T47D (cell line): ENCODE measurements at places on chromosomes 12 and 14.

DNA sequence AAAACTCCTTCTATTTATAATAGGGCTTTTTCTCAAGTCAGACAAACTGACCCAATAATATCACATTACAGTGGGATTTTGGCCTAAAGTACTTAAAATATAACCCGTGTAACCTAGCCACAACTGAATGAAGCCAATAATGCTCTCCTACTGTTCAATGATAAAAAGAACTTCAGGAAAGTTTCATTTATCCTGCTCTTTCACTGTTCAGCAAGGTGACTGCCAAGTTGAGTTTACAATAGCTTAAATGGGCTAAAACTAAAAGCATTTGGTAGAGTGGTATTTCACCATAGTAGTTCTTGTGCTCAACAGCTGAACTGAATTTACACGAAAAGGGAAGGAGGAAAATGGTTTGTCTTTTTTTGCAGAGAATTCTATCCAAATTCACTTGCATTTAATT, 49.8 kb downstream of the CNTN1 start:
- no peak for DNase-seq

DNA sequence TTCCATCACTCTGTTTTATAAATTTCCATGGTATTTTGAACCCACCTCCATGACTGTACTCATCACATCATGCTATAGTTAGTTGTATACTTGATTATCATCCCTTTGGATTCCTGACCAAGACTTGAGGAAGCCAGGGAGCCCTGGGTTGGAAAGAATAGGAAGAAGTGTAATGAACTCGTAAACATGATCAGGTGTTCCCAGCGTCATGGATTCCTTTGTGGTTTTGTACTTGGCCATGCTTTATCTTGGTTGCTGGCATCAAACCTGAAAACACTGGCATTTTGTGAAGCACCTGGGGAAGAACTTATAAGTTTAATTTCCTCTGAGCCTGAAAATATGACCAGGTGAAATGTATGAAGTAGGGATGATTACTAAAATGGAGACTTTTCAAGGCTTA, 76.4 kb downstream of the CHST11 start:
- no peak for DNase-seq

- no peak for DNase-seq
Measured at GRCh38 chr14:102824832-102825231, 47.6 kb downstream of the TRAF3 start.

GRCh38 chr14:66405158-66405557, 81.0 kb upstream of the CCDC196 start:
- no peak for DNase-seq

GRCh38 chr12:83018088-83018487, 331.4 kb downstream of the TMTC2 start:
- DNase-seq: no peak

GRCh38 chr12:7460375-7461259, 16.7 kb upstream of the CD163L1 start:
- peak; percentile 7 for DNase-seq

DNA sequence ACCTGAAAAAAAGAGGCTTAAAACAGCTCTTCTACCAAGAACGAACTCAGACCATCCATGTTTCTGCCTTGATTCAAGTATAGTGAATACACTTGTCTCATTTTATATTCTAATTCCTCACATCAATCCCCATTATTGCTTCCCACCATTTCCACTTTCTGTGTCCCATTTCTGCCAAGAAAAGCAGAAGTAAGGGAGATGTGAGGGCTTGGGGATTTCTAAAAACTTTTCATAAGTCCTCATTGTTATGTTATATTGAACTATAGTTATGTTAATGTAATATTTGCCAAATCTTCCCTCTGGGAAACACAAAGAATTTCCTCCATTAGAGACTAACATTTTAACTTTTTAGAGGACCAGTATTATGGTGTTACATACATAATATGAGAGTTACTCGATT, 48.2 kb upstream of the PSMA6 start:
- DNase-seq: no peak

GRCh38 chr14:102192840-102193502, 53.3 kb downstream of the WDR20 start:
- DNase-seq: no peak

DNA sequence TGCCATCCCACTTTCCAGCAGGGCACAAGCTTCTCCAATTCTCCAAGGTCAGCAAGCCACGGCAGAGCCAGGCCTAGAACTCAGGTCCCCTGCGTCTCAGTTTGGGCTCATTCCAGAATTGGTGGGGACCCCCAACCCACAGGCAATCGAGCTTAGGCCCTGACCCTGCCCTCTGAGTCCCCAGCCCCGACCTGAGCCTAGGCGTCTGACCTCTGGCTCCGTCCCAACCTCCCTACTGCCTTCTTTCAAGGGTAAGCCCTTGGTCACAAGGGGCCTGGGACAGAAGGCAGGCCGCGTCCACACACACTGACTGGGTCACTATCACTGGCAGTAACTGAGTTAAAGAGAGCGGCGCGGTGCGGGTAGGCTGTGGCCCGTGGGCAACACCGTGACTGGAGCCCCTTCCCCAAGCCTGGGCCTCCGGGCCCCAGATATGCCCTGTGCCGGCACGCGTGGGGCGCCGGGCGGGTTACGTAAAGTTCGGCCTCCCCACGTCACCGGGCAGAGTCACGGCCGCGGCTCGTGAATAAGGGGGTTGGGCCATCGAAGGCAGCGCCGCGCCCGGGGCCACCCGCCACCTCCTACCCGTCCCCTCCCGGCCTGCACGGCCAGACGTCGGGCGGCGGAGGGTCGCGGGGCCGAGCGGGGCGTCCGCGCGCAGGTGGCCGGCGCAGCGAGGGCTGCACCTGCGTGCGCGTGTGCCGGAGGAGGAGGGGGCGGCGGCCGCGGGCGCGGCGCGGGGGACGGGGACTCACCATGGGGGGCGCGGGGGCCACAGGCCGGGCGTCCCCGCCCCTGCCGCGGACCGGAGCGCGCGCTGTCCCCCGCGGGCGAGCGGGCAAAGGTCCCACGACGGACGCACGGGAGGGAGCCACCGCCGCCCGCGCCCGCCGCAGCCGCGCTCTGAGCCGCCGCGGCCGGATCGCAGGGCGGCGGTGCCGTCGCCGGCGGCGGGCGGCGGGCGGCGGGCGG, 516 bp downstream of the ANKRD9 start:
- DNase-seq: peak; percentile 95

DNA sequence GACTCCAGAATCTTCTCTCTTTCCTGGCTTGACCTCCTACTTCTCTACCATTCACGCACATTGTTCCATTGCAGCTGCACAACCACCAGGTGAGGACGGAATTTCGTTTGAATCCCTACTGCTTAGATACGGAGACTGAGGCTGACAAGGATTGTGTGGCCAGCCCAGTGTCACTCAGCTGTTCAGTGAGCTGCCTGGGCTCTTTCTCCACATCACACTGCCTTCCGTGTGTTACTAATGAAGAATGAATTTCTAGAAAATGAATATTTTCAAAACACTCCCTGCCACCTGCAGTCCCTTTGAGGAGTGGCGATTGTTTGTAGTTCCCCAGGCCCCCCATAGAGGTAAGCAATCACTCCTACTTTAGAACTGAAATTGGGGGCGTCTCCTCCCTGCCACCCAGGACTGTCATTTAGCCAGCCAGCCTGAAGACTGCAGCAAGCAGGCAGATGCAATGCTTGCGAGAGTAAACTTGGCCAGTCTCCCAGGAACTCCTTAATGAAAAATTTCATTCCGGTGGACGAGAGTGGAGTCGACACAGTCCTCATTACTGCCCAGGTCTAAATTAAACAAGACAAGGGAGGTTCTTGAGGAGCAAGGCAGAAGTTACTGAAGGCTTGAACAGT, 239.7 kb downstream of the SLC41A2 start:
- DNase-seq: no peak

- no peak for DNase-seq
Measured at GRCh38 chr12:97939156-97939555, 476.6 kb downstream of the RMST start.

GRCh38 chr14:91946622-91947474, 646 bp downstream of the FBLN5 start:
- DNase-seq: no peak

- no peak for DNase-seq
Measured at GRCh38 chr12:92513231-92513730, 189.5 kb upstream of the PLEKHG7 start.

GRCh38 chr14:99055816-99056215, 216.2 kb downstream of the BCL11B start:
- no peak for DNase-seq

DNA sequence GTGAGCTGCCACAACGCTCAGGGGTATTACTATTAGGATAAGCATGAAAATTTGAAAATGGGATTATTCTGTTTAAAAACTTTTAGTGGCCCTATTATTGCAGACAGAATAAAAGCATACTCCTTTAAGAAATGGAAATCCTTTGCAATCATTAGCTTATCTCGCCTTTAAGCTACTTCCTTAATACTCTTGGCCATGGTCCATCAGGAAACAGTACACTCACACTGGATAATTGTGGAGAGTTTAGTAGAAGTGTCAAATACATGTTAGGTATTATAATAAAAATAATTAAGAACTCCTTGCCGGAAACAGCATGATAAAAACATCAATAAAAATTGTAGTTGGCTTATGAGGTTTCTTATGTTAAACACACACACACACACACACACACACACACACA, 100.4 kb upstream of the PPFIA2 start:
- DNase-seq: no peak

- no peak for DNase-seq
Measured at GRCh38 chr12:95445884-95446505, 28.0 kb upstream of the METAP2 start.

GRCh38 chr12:54385251-54385914, 850 bp upstream of the ZNF385A start:
- DNase-seq: no peak

- no peak for DNase-seq
Measured at GRCh38 chr12:74610711-74611110, 73.1 kb downstream of the ATXN7L3B start.

DNA sequence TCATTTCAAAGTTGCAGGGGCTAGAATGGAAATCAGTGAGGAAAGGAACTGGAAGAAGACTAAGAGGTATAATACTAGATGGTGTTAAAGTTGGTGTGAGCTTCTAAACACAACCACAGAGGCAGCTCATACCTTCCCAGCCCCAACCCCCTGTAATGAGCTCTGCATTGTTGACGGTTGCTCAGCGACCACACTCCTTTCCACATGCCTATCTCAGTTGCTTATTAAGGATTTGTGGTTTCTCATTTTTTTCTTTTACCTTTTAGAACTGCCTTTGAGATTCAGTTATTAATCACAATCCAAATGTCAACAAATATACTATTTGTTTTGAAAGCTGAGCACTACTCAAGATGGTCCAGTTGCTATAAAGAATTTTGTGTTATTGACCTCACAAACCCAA, 62.1 kb upstream of the KIF21A start:
- DNase-seq: no peak

GRCh38 chr12:110280392-110280778, 662 bp upstream of the ATP2A2 start:
- DNase-seq: peak; percentile 66

GRCh38 chr12:71014180-71014785, 93.7 kb upstream of the PTPRR start:
- DNase-seq: peak; percentile 83

DNA sequence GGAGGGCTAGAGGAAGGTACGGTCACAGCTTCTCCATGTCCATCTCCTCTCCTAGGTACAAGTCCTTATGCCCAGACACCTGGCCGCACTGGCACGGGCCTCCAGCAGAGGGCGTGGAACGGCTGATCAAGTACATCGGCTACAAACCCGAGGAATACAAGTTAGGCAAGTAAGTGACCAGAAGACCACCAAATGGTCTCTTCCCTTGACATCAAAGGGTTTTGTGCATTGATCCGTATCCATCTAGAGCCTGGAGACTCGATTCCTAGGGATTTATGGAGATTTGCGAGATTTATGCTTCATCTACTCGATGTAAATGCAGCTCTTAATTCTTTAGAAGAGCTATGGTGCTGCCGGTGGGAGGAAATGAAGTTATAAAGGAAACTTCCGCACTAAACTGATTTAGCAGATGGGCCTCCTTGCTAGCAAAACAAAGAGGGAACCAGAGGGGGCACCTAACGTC, 44.2 kb downstream of the KCTD10 start:
- peak; percentile 93 for DNase-seq

- no peak for DNase-seq
Measured at GRCh38 chr12:32102234-32102633, 4.4 kb upstream of the BICD1 start.

DNA sequence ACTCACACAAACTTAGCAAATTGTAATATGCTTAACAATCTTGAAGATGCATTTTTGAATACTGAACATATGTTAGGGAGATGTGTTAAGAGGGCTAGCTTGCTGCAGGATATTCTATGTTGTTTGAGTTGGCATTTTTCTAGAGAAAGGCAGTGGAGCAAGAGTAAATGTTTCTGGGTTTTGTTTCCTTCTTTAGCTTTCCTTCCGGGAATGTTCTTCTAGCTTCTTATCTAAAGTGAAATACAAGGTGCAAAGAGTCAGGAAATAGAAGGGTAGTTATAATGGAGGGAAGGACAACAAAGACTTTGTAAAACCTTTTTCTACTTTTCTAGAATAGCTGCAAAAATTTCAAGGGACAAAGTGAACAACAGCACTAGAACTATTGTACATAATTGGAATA, 77.6 kb upstream of the KCNH3 start:
- no peak for DNase-seq

DNA sequence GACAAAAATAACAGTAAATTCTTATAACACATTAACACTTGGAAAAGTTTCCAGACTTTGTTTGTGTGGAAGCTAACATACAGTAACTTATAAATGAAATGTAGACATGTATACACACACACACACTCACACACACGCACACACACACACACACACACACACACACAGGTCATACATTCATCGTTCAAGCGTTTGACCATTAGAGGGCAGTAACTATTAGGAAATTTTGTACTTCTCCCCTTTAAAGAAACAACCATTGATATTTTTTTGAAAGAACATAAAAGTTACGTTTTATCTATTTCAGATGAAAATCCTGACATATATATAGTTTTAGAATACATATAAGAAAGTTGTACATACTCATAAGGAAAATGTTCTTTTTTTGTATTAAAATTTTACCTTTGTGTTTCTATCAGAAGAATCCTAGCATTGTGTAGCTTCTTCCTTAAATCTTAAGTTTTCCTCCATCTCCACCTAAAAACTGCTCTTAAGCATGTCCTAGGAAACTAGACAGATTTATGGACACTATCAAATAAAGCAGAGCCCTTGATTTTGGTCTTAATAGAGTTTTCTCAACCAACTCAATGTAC, 29.0 kb downstream of the PTPRQ start:
- DNase-seq: peak; percentile 82

DNA sequence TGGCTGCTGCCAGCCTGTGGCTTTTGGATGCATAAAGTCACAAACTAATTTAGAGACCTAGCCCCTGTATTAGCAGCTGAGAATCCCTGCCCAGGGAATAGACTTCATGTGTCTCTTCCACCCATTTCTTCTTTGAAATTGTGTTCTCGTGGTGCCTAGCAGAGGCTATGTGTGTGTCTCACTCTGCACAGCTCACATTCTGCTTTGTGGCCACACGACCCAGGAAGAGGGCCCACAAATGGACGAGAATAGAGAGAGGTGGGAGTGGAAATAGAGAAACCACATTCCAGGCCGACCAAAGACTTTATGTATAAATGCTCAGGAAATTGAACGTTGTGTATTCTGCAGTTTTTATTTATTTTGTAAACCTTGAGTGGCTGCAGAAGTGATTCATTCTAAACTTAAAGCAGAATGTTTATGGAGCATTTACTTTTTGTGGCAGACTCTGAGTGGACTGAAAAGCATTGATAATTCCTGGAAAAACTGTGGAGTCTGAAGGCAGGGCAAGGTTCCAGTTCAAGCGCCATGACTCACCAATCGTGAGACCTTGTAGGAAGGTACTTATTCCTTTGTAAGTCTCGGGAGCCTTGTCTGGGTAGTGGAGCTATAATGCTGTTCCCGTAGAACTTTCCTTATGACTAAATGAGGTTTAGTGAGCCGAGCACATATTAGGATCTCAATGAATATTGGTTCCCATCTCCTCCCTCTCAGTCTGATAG, 9.1 kb downstream of the B4GALNT3 start:
- no peak for DNase-seq
